Kasumi-1 (cell line): ENCODE measurements at places on chromosomes 6 and 20.

DNA sequence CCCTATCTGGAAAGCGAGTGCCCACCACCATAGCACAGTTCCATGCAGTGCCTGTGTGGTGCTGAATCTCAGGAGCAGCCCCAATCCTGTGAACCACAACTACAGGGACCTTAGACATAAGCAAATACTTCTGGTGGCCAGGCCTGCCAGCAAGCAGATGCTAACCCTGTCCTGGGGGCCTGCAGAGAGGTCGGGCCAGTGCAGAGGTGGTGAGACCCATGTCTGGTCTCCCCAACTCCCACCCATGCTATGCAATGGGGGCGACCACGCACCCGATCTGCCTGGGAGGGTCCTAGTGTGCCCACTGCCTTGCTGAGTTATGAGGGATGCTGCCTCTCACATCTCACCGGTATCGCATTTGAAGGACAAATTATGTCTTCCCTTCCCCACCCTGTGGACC is 151.6 kb upstream of the ZNF337 start:
- no peak for DNase-seq

- no peak for DNase-seq
These were observed 86.9 kb downstream of the PXDC1 start for GRCh38 chr6:3664625-3665041.

DNA sequence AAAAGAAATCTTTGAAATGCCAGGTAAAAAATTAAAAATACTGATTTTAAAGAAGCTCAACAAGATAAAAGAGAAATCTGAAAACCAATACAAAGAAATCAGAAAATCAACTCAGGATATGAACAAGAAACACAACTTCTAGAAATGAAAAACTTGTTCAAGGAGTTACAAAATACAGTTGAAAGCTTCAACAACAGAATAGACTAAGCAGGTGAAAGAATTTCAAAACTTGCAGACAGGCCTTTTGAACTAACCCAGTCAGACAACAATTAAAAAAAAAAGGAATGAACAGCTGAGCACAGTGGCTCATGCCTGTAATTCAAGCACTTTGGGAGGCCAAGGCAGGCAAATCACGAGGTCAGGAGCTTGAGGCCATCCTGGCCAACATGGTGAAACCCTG is 57.8 kb downstream of the PDSS2 start:
- DNase-seq = no peak

DNA sequence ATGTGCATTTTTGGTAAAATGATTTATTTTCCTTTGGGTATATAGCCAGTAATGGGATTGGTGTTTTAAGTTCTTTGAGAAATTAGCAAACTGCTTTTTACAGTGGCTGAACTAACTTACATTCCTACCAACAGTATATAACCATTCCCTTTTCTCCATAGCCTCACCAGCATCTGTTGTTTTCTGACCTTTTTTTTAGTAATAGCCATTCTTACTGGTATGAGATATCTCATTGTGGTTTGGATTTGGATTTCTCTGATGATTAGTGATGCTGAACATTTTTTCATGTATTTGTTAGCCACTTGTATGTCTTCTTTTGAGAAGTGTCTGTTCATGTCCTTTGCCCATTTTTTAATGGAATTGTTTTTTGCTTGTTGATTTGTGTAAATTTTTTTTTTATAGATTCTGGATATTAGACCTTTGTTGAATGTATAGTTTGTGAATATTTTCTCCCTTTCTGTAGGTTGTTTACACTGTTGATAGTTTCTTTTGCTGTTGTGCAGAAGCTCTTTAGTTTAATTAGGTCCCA is 42.3 kb downstream of the STK4 start:
- no peak for DNase-seq

GRCh38 chr6:31007694-31008093 is 2.6 kb upstream of the MUC22 start:
- DNase-seq = no peak

DNA sequence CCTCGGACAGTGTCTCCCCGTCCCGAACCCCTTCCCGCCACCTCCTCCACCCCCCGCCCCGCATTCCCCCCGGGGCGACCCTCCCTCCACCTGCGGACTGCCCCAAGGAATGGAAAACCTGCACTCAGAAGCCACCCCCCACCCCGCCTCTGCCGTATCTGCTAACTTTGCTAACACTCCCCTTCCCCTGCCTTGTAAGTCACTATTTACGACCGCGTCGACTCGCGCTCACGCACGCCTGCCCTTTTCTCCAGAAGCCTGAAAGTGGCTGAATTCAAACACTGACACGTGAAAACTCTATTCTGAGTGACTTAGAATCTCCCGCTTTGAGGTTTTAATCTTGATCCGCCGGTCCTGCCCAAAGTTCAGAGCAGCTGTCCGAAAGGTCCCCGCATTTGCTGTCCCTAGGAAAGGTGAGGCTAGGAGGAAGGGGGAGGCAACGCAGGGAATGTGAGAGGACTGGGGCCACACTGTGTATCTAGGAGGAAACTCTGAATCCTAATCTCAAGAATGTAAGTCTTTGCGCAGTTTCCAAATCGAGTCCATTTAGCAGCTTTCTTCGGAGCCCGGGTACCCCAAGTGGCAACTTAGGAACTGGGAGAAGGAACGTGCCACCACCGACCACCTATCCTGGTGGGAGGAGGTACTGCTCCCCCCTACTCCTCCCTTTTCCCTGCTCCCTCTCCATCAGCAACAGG is 9.3 kb upstream of the POU3F2 start:
- DNase-seq = no peak

DNA sequence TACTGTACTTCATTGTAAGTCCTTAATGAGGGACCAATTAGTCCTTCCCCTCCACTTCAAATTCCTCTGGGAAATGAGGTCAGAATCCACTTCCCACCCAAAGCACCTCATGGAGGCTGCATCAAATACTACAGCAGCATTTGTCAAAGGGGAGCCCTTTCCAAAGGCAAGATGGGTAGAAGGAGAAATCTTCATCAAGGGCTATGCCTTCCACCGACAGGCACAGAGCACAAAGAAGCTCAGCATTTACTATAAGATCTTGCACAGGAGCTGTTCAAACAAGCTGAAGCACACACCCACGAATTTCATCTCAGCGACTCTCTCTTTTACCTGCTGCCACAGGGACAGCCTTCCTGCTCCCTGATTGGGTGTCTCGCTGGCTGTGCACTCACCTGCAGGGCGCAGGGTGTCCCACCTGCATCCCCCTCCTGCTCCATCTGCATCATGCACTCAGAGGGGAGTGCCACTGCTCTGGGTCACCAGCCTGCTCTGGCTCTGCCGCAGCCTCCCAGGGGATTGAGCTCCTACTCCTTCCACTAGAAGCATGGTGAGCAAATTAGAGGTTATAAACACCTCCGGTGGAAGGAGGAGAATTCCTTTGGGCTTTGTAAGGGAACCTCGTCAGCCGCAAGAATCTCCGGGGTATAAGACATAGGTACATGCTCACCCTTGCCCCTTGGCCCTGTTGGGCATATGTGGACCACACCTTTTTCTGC is 164.5 kb downstream of the ATXN1 start:
- DNase-seq = no peak

- DNase-seq = no peak
These were observed 64.9 kb downstream of the MAP3K4 start for GRCh38 chr6:161056451-161056850.

- DNase-seq = no peak
These were observed 43.7 kb downstream of the TM9SF4 start for GRCh38 chr20:32153156-32153665.

- DNase-seq = no peak
These were observed 122.9 kb upstream of the AFDN start for GRCh38 chr6:167703781-167704180.

DNA sequence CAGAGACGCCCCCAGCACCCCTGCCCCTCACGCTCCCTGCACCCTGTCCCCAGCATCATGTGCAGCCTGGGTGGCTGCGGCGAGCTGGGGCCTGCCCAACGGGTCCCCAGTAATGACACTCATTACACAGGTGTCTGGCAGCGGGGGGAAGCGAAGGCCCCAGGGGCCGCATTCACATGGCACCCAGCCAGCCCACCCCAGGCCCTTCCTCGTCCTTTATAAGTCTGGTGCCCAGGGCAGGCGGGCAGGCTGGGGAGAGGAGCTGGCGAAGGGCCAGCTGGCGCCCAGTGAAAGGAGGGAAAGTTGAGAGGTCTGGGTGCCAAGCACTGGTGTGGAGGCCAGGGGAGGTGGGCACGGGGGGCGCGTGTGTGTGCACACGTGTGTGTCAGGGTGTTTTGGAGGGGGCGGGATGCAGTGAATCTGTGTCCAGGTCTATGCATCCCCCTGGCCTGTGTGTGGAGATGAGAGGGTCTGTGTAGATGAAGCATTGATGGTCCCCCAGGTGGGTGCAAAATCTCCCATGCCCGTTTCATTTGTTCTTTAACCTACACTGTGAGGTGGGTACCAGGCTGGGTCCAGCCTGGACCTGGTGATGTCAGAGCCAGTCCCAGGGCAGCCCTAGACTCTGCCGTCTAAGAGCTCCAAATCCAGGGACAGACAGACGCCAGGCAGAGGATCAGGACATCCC is 105.3 kb downstream of the CEBPB start:
- no peak for DNase-seq

- no peak for DNase-seq
These were observed 504.9 kb downstream of the DOK5 start for GRCh38 chr20:54980103-54980960.

- peak; percentile 54 for DNase-seq
These were observed 686 bp downstream of the TMEM170B start for GRCh38 chr6:11538052-11538818.

- no peak for DNase-seq
These were observed 134.7 kb downstream of the FAM83B start for GRCh38 chr6:54981276-54981609.

GRCh38 chr6:37579444-37580067 is 79.9 kb upstream of the CCDC167 start:
- no peak for DNase-seq

- no peak for DNase-seq
These were observed 63.2 kb downstream of the PKIB start for GRCh38 chr6:122673343-122673961.

GRCh38 chr6:148518511-148519156 is 176.0 kb downstream of the SASH1 start:
- no peak for DNase-seq

GRCh38 chr6:156925718-156926607 is 148.8 kb downstream of the ARID1B start:
- DNase-seq = no peak

DNA sequence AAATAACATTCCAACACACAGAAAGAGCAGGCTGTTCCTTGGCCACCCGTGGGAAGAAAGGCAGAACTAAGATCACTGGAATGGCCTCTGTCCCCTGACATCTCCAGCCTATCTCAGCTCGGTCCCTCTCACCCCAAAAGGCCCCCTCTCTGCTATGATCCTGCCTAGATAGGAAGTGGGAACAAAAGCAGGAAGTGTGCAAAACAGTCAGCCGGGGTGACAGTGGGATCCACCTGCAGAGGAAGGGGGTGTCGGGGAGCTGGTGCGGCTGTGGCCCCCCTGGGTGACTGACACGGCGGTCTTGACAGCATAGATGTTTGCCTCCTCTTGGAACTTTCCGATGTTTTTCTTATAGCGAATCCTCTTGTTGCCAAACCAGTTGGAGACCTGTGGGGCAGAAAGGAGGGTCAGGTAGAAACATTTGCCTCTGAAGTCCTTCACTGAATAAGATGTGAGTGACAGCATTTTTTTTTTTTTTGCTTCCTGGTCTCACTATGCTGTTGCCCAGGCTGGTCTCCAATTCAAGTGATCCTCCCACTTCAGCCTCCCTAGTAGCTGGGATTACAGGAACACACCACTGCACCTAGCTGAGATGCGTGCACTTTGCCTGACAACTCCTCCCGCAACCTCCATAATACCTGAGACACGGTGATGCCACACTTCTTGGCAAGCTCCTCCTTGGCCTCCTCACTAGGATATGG is 2.8 kb downstream of the PBX2 start:
- peak; percentile 37 for DNase-seq

DNA sequence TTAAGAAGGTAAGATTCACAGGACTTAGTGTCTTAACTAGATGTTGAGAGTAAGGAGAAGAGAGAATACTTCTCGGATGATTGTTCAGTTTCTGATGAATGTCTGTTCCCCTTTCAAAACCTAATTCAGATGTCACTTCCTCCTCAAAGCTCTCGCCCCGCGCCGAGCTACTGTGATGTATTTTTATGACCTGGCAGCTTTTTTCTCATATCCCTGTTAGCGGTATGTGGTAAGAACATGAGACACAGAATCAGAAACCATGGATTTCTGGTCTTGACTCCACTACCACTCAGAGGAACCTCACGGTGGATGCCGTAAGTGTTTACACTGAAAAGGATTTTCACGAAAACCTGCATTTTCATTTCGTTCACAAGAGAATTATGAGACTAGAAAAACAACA is 48.4 kb downstream of the CEP43 start:
- peak; percentile 73 for DNase-seq

- DNase-seq = no peak
These were observed 118.9 kb upstream of the CEP162 start for GRCh38 chr6:84346372-84346771.

GRCh38 chr6:134882426-134883038 is 67.4 kb downstream of the ALDH8A1 start:
- peak; percentile 47 for DNase-seq

GRCh38 chr20:46004187-46004586 is 4.5 kb upstream of the MMP9 start:
- no peak for DNase-seq

GRCh38 chr6:13261464-13261994 is 66.8 kb downstream of the TBC1D7 start:
- peak; percentile 85 for DNase-seq

GRCh38 chr6:159565181-159565710 is 127.8 kb downstream of the SOD2 start:
- DNase-seq = no peak

GRCh38 chr6:96301781-96302180 is 219.8 kb upstream of the UFL1 start:
- no peak for DNase-seq

- DNase-seq = no peak
These were observed 5.1 kb upstream of the FAM50B start for GRCh38 chr6:3844097-3844463.

- DNase-seq = peak; percentile 13
These were observed 87.8 kb downstream of the CTNNBL1 start for GRCh38 chr20:37781626-37782025.

- no peak for DNase-seq
These were observed 98.2 kb downstream of the CLIC5 start for GRCh38 chr6:45917439-45917838.
